ENCODE measurements at places on chromosomes 7 and 10. TPM values are rescaled to one million over a fixed set of nuclear protein-coding genes. Genes with fewer than 3 reads are reported as not detected.

DNA sequence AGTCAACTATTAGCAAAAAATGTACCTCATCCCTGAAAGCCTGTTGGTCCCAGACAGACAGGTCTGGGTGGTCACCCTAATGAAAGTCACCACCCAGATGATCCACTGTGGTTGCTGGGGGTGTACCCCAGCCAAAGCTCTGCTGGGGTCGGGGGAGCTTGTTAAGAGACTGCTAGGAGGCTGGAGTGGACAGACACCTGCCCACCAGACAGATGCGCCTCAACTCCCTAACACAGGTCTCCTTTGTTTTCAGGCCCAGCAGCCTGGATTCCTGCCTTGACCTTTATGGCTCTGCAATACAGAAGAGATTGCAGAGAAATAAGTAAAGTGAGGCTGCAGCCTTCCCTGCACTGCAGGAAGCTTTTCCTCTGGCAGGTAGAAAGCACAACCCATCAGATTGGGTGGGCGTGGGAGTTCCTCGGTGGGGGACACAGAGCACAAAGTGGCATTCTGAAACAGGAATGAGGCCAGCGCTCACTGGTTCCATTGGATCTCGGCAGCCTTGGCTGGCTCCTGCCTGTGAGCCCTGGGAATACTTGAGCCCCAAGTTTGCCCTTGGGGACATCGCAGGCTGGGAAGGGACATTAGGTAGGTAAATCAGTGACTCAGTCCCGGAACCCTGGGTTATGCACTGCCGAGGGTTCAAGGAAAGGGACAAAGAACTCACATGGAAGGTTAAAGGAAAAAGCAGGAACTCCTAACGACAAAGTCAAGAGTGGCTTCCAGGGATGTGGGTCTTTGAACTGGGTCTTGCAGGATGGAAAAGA is 18.0 kb upstream of the ZNF488 start:
- DNase-seq, result peak; percentile 49

The BEND7 gene
- 11.6 TPM for total RNA-seq

DNA sequence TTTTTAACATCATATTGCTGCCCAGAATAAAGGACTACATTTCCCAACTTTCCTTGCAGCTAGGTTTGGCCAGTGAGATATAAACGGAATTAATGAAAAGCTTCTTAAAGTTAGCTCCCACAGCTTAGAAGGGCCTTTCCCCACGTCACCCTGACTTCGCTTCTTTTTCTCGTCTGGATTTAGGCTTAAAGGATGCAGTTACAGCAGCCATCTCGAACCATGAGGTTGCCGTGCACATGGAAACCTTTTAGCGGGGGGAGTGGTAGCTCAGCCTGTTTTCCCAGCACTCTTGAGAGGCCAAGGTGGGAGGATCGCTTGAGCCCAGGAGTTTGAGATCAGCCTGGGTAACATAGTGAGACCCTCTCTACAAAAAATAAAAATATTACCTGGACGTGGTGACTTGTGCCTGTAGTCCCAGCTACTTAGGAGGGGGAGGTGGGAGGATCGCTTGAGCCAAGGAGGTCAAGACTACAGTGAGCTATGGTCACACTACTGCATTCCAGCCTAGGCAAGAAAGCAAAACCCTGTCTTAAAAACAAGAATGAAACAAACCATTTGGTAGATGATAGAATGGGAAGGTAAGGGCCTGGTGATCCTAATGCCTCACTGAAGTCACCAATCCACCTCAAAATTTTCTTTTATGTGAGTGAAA is 64.3 kb upstream of the C1GALT1 start:
- no peak for DNase-seq

DNA sequence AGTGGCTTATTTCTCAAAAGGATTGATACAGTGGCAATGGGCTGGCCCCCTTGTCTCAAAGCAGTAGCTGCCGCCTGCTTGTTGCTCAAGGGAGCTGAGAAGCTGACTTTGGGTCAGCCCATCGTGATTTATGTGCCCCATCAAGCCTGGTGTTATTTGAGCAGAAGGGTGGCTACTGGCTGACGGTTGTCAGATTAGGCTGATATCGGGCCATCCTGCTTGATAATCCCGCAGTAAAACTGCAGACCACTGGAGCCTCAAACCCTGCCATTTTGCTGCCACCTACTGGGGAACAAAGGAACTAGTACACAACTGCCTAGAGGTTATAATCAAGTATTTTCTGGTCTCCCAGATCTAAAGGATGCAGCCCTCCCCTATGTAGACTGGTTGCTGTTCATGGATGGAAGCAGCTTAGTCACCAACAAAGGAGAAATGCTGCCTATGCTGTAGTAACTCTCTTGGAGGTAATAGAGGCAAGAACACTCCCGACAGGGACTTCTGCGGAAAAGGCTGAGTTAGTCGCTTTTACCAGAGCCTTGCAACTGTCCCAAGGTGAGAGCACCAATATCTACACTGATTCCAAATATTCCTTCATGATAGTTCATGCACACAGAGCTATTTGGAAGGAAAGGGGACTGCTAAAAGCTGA is 65.9 kb upstream of the ZNF92 start:
- no peak for DNase-seq

The NUTM2E gene
- total RNA-seq, result not detected

- DNase-seq, result no peak
Observed at GRCh38 chr7:47488969-47489342, 93.0 kb downstream of the TNS3 start.

The GNG11 gene
- total RNA-seq, result 21.8 TPM

The PNLIPRP3 gene
- not detected for total RNA-seq

GRCh38 chr10:306007-306674 is 170.9 kb downstream of the ZMYND11 start:
- no peak for DNase-seq

The AASS gene
- total RNA-seq, result 27.4 TPM

DNA sequence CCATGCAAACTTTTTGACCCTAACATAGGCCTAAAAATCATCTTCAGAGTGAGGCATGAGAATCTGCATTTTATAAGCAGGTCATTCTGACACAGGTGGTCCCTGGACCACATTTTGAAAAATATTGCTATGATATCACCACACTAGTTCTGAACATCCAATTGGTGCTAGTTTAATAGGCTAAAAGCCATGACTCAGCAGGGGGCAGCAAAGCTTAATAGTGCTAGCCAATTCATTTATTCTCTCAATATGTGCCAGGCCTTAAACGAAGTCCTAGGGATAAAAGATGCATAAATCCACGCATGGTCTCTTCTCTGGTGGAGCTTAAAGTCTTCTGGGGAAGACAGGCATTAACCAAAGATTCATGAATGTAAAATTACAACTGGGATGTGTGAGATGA is 10.2 kb upstream of the SLC25A28 start:
- no peak for DNase-seq

GRCh38 chr10:32308027-32308603 is 38.8 kb downstream of the EPC1 start:
- DNase-seq, result no peak

DNA sequence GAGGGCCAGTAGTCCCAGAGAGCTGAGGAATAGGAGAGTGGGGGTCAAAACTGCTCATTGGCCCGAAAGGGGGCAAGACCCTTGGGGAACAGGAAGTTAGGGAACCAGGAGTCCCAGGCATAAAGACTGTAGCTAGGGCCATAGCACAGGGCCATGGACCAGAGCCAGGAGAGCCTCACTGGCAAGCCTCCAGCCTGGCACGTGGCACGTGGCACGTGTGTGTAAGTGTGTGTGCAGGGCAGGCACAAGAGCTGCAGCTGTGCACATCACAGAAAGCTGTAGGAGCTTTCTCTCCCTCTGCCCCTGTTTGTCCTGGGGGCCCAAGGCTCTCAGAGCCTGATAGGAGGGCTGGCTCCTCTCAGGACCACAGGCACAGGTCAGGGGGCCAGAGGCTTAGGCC is 47.8 kb upstream of the SLF2 start:
- no peak for DNase-seq

DNA sequence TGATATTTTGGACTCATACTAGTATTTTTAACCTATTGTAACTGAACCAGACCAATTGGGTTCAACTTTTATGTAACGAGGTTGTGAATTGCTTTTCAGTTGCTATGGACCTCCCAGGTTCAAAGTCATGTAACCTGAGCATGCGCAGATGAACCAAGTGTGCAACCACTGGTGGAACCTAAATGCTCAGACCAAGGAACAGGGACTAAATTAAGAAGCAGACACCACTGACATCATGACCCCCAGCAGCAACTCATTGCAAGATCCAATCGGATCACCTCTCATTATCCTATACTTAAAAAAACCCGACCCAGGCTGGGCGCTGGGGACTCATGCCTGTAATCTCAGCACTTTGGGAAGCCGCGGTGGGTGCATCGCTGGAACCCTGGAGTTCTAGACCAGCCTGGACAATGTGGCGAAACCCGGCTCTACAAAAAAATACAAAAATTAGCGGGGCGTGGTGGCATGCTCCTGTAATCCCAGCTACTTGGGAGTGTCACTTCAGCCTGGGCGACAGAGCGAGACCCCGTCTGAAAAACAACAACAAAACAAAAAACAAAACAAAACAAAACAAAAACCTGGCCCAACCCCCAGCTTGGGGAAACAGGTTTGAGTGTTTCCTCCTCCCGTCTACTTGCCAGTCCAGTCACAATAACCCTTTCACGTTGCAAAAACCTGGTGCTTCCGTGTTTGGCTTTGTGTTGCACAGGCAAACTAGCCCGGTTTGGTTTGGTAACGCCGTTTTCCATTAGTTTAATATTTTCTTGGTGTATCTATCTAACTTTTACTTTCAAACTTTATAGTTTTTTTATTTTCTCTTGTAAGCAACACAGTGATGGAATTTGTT is 11.3 kb upstream of the ZNF518A start:
- DNase-seq, result no peak

GRCh38 chr10:51063659-51064535 is 10.4 kb upstream of the PRKG1 start:
- DNase-seq, result no peak

GRCh38 chr7:37220664-37221063 is 228.0 kb downstream of the ELMO1 start:
- no peak for DNase-seq

DNA sequence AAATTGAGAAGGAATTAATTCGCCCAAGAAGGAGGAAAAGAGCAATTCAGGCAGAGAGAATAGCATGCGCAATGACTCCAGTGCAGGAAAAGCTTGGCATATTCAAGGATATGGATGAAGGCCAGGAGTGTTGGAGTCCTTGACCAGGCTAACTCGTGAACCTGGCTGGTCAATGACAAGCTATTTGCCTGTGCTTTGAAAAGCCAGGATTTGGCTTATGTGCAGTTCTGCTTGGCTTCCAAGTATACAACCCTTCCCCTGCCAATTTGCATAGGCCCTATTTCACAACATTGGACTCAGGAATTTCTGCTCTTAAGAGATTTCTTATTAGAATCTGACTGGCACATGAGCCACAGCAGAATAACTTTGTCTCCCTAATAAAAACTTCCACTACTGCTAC is 72.3 kb upstream of the SP8 start:
- DNase-seq, result no peak

DNA sequence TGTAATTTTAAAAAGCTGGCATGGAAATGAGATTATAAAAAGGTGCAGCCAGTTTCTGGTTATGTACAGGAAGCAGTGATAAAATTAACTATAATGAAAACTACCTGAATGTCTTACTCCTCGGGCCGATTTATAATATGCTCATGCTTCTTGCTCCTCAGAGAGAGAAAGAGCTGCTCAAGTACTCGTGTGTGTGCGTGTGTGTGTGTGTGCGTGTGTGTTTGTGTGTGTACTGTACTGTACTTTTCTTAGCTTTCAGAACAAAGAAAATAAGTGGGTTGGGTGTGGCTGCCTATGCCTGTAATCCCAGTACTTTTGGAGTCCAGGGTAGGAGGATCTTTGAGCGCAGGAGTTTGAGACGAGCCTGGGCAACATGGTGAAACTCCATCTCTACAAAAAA is 96.6 kb upstream of the NMT2 start:
- DNase-seq, result no peak

The NPFFR1 gene
- total RNA-seq, result 0.47 TPM

The OR2A1 gene
- 0.28 TPM for total RNA-seq

- no peak for DNase-seq
Observed at GRCh38 chr7:92304406-92304893, 58.7 kb downstream of the ANKIB1 start.

- no peak for DNase-seq
Observed at GRCh38 chr10:75428434-75429158, 2.8 kb upstream of the LRMDA start.

- DNase-seq, result no peak
Observed at GRCh38 chr7:84484502-84485079, 290.0 kb upstream of the SEMA3A start.

DNA sequence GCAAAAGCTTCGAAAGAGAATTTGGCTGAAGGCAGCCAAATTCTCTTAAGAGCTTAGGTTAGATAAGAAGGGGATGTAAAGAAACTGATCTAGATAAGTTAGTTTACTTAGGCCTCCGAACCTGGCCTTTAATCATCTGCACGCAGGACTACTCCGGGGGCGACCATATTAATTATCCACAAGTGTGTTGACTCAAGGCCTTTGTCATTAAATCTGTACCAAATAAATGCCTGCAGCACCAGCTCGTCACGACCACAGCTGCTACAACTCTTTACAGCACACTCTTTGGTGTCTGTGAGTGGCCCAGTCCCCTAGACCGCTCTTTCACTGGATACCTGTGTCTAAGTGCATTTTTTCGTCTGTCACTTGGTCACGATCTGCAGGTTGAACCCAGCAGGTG is 69.8 kb upstream of the LSM8 start:
- no peak for DNase-seq

The HACD1 gene
- 143 TPM for total RNA-seq

The GIMAP5 gene
- total RNA-seq, result 14.5 TPM

The UBE2D4 gene
- 47.4 TPM for total RNA-seq

DNA sequence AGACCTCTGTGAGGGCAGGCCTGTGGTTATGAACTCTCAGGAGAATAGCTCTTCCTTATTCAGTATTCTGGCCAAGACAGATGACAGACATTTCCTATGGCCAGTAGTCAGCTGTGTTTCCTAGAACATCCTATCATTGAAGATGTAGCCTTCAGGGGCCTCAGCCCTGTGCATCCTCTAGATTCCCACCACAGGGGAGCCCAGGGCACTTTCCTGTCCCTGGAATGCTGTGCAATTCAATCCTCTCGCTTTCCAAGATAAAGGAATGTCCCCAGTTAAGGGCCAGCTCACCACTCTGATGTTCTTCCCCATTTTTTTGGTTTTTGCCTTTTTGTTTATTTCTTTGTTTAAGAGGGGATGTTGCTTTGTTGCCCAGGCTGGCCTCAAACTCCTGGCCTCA is 578.8 kb upstream of the C7orf33 start:
- DNase-seq, result no peak

- DNase-seq, result no peak
Observed at GRCh38 chr7:16083931-16084330, 337.4 kb downstream of the CRPPA start.

The ALOX5 gene
- 6.3 TPM for total RNA-seq

DNA sequence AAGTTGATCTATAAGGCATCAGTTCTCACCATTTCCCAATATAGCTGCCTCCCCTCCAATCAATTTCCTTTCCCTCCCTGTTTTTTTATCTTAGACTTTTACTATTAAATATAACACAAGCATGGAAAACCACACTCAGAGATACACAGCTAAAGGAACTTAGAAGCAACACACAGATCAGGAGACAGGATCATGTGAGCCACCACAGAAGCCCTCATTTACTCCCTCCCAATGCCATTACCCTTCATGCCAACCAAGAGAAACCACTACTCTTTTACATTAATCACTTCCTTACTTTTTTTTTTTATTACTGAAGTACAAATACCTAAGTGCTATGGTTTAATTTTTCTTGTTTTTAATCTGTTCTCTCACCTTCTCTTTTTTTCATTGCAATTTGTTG is 33.0 kb downstream of the COG5 start:
- no peak for DNase-seq
